ENCODE measurements at places on chromosomes 4 and X.

DNA sequence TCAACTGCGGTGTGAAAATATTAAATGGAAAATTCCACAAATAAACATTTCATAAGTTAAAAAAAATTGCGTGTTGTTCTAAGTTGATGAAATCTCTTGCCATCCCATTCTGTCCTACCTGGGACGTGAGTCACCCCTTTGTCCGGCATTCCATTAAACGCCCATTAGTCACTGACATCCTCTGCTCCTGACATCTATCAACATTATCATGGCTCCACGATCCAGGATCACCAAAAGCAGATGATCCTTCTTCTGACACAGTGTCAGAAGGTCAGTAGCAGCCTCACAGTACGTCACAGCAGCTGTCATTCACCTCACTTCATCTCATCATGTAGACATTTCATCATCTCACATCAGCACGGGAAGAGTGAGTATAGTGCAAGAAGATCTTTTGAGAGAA lies 125.7 kb downstream of the ZNF827 start:
- no peak for DNase-seq

DNA sequence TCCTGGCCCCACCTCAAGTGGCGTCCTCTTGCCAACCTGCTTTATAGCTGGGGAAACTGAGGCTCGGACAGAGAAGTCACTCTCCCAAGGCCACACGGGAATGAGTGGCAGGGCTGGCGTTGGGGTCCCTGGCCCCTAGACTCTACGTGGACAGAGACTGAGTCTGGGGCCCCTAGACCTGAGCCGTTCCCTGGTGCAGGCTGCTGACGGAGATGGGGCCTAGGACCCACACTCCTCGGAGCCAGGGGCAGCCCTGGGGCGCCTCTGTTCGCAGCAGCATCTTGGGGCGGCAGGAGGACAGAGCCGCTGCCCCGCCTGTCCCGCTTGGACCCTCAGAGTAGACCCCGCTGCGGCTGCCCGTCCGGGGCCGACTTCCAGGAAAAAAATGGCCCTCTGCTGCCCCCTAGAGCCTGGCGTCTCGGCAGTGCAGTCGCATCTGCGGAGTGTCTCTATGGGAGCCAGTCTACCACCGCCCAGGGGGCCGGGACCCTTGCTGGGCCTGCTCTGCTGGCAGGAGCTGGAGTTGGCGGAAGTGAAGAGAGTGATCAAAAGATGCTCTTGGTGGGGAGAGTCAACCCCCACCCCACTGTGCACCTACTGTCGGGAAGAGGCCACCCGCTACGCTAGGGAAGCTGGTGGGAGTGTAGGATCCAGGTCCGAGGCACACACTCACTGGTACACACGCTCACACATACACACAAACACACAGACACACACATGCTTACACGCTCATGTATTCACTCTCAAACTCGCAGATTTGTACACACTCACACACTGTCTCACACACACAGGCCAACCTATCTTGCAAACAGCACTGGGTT lies 220.1 kb downstream of the AFAP1 start:
- peak; percentile 85 for DNase-seq

GRCh38 chrX:18672008-18672407 lies at the start of gene RS1:
Gene RS1, minus strand, starts transcription at chrX:18672108. Its CDS starts 40 bp downstream, at chrX:18672068.
- DNase-seq, result no peak

GRCh38 chr4:72358483-72358882 lies 210.5 kb downstream of the ADAMTS3 start:
- no peak for DNase-seq

DNA sequence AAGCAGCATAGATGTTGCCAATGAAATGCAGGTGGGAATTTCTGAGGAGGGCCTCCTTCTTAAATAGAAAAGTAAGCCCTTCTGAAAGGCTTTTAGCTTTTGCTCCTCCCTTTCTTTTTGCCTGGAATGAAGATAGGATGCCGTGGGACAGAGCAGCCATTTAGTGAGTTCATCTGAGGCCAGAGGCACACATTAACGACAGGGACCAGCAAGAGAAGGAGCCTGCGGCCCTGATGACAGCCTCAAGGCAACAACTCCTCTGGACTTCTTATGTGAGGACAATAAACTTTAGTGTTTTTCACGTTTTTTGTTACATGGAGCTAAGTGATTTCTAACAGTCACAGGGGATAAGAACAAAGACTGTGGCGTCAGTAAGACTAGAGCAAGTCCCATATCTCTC lies 1.1 kb upstream of the BDH2 start:
- no peak for DNase-seq

DNA sequence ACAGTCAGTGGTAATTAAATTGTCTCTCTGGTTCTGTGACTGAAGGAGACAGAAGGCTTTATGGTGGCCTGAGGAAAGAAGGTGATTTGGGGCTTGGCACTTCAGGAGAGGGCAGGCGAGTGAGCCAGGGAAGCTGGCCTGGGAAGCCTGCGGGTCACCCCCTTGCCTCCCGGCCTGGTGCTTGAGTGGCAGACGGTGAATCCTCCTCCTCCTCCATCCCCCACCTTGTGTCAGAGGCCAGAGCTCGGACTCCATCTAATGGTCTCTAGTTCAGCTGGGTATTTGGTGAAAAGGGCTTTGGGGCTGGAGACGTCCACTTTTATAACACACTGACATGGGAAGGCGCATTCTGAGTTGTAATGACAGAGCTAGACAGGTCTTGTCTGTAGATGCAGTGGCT lies 8.7 kb downstream of the TMEM187 start:
- no peak for DNase-seq

- no peak for DNase-seq
These were observed at the start of gene ARHGAP4 for GRCh38 chrX:153925739-153926551. Gene ARHGAP4, minus strand, starts transcription at chrX:153926264. Its CDS starts 62 bp downstream, at chrX:153926202.

- peak; percentile 91 for DNase-seq
These were observed 19.7 kb downstream of the MAEA start for GRCh38 chr4:1309261-1310010.

DNA sequence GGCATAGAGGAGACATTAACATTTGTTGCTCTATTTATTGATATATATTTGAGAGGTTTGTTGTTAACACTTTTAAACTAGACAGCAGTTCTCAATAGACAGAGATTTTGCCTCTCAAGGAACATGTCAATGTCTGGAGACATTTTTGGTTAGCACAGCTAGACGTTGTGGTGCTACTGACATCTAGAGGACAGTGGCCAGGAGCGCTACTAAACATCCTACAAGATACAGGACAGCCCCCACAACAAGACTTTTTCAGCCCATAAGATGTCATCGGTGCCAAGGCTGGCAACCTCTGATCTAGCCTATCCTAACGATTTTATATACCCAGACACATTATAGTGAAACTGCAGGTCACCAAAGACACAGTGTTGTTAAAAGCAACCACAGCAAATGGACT lies 18.4 kb upstream of the CTSO start:
- no peak for DNase-seq

- DNase-seq, result no peak
These were observed 24.4 kb upstream of the MGST2 start for GRCh38 chr4:139641218-139641617.

GRCh38 chr4:155929833-155930232 lies 23.8 kb downstream of the CTSO start:
- no peak for DNase-seq

- DNase-seq, result no peak
These were observed 1011.1 kb upstream of the HS3ST1 start for GRCh38 chr4:12439633-12440305.

DNA sequence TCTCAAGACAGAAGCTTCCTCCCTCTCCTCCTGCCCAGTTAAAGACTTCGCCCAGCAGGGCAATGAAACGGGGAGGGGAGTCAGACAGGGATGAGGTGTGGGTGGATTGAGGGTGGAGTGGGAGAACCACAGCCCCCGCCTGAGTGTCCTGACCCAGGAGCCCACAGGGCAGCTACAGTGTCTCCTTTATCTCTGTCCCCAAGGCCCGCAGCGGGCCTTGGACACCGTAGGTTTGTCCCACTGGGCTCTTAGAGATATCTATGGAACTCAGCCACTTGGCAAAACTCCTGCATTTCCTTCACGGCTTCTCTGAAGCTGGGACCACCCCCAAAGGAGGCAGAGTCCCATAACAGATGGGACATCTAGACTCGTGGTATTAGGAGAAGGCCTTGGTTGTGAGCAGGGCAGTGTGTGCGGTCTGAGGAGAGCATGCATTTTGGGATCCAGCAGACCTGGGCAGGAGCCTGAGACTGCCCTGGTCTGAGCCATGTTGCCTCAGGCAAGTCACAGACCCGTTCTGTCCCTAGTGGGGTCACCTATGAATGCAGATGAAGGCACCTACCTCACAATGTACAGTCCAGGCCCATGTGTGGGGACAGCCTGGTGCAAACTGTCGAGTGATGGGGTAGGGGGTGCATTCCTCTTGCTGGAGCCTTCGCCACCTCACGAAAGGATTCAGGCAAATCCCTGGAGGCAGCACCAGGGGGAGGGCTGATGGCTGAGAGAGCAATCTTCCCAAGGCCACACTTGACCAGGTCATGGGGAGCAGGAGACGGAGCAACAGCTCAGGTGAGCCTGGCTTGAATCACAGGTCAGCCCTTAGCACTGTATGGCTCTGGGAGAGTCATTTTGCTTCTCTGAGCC lies 225.7 kb upstream of the PSAPL1 start:
- no peak for DNase-seq

GRCh38 chrX:151722241-151722846 lies 6.5 kb downstream of the FATE1 start:
- no peak for DNase-seq

GRCh38 chr4:82780170-82780751 lies 18.3 kb downstream of the SCD5 start:
- DNase-seq, result no peak

GRCh38 chr4:119124352-119124751 lies 11.3 kb upstream of the MYOZ2 start:
- no peak for DNase-seq

DNA sequence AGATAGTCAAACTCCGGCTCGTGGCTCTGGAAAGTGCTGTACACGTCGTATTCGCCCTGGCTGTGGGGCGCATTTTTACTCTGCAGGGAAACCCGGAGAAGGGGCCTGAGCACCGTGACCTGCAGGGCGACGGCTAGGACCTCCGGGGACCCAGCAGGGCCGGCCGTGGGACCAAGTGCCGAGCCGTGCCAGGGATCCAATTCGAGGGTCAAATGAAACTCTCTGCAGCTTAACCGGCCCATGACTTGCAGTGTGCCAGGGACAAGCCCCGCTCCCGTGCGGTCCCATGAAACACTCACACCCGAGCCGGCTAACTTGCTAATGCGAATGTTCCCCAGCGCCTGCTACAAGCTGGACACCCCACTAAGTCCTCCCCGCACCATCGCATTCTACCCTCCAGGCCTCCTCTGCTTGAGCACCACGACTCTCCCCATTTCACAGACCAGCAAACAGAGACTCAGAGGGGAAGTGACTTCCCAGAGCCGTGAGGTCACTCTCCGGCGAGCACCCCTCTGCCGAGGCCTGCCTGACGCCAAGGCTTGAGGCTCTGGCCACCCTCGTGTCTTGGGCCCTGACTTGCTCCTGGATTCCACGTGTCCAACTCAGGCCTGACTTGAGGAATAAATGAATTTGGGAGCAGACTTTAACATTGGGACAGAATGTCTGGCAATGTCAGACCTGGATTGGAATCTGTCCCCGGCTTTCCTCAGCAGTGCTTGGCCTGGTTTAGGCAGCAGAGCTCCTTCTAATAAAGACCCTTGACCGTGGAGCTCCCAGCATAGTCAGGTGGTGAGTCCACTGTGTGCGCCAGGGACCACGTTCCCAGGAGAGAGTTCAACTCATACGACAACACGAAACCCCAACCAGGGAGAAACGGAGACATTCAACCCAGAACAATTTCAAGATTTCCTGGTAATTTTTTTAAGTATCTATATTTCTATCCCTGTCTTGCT lies 93.6 kb downstream of the PPP2R2C start:
- no peak for DNase-seq

DNA sequence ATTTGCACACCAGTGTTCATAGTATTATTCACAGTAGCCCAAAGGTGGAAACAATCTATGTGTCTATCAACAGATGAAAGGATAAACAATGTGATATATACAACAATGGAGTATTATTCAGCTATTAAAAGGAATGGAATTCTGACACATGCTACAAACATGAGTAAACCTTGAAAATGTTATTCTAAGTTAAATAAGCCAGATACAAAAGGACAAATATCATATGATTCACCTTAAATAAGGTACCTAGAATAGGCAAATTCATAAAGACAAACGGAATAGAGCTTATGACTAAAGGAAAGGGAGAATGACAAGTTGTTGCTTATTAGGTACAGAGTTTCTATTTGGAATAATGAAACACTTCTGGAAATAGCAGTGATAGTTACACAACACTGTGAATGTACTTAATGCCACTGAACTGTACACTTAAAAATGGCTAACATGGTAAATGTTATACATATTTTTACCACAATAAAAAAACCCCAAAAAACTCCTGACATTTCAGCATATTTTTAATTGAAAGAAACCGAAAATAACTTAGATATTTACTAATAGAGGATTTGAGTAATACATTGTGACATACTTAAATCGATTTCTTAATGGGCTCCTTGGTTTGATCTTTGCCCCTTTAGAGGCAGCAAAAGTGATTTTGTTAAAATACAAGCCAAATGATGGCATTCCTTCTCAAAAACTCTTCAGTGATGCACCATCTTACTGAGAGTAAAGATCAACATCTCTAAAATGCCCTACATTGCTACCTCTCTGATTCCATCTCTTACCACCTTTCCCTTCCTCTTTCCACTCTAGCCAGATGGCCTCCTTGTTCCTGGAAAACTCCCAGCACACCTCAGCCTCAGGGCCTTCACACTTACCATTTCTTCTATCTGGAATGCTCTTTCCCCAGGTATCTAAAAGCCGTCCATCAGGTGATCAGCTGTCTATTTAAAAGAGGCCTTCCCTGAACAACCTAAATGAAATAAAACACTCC lies 8.6 kb upstream of the CYP2U1 start:
- no peak for DNase-seq

DNA sequence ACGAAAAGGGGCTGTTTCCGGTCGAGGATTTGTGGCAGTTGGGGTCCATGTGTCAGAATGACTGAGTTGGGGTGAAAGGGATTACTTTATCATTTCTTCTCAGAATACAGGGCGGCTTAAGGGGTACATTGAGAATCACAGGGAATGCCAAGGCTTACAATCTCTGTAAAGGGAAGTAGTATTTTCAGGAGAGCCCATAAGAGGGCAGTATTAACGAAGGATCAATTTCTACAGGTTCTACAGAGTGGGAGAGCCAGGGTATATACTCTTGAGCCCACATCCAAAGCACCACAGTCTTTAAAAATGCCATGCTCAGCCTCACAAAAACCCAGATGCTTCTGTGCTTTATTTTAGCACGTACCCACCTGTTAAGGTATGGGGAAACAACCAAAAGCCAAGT lies 67.7 kb upstream of the ZXDA start:
- no peak for DNase-seq

DNA sequence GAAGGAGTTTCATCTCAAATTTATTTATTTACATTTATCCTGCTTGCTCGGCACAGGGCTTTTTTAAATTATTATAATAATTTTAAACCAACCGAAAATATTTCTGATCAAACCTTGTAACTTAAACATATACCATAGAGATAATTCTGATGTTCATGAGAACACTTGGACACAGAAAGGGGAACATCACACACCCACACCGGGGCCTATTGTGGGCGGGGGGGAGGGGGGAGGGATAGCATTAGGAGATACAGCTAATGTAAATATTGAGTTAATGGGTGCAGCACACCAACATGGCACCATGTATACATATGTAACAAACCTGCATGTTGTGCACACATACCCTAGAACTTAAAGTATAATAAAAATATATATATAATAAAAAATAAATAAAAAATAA lies 2.9 kb downstream of the ANXA5 start:
- no peak for DNase-seq
